ENCODE measurements at places on chromosomes 4 and X.
A peak's percentile ranks its signal among the peaks of the same experiment; 100 is the strongest.

DNA sequence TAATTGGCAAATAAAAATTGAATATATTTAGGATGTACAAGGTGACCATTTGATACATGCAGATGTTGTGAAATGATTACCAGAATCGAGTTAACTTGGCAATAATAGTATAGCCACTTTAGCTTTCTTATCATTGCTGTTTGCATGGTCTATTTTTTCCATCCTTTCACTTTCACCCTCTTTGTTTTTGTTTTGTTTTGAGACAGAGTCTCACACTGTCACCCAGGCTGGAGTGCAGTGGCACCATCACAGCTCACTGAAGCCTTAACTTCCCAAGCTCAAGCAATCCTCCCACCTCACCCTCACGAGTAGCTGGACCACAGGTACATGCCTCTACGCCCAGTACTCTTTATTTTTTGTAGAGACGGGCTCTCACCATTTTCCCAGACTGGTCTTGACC, 218.6 kb upstream of the ADGRL3 start:
- DNase-seq: no peak

GRCh38 chrX:10533696-10534365, 86.6 kb downstream of the MID1 start:
- no peak for DNase-seq

DNA sequence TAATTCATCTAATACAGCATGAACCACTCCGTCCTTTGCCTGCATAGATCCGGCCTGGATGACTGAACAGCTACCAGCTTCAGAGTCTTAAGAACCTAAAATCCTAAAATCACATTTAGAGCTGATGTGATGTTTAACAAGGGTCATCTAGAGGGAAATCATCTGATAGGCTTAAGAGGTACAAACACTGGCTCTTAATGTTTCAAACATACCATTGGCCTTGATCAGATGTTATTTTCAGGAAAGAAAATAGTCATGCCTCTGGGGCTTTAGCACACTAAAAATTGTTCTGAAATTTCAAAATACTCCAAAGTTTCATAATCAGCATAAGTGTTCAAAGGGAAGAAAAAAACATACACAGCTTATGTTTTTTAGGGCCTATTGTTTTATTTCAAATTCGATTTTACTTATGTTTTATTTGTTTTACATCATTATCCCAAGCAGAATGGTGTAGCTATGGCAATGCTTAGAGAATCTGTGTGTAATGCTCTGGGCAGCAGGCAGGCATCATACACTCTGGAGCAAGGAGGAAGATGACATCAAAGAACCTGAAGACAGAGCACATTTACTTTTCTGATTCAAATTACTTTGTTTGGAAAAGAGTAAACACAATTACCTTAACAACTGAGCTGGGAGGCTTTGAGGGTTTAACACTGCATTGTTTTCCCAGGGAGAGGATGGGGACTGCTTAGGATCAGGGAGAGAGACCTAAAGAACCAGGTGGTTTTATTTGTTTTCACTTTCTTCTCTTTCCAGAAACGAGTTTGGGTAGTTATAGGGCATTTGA, 25.3 kb upstream of the LEF1 start:
- DNase-seq: no peak

GRCh38 chr4:42594888-42595287, 62.0 kb downstream of the ATP8A1 start:
- DNase-seq: no peak

- DNase-seq: no peak
These were observed 24.7 kb upstream of the PBDC1 start for GRCh38 chrX:76148041-76148665.

DNA sequence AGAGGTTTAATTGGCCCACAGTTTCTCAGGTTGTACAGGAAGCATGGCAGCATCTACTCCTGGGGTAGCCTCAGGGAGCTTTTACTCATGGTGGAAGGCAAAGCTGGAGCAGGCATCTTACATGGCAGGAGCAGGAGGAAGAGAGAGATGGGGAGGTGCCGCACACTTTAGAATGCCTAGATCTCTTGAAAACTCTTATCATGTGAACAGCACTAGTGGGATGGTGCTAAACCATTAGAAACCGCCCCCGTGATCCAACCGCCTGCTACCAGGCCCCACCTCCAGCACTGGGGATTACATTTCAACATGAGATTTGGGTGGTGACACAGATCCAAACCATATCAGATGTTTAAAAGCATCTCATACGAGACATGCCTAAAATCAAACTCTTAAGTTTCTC, 41.6 kb upstream of the SCOC start:
- no peak for DNase-seq

DNA sequence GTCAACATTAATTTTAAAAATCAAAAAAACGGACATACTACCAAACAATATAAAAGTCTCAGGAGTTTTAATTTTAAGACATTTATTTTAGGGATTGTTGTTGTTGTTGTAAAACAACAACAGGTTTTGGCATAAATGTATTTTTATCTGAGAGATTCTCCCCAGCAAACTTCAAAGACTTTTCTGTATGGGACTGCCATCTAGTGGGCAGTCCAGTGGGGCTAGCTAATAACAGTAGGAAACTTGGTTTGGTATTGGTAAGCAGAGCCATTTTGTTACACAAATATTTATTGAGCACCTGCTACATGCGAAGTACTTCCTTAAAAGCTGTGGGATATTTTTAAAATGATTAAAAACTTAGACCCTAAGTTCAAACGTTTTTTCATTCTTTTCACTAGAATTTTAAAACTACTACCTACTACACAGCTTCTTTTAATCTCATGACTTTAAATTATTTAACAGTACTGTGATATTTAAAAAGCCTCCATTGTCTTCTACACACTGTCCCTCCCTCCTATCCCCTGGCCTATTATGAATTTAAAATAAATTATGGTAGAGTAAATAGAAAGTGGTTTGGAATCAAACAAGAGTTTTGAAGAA, 1028.4 kb upstream of the INTU start:
- no peak for DNase-seq

- DNase-seq: no peak
These were observed 543.4 kb upstream of the DIPK2B start for GRCh38 chrX:45743906-45744625.

DNA sequence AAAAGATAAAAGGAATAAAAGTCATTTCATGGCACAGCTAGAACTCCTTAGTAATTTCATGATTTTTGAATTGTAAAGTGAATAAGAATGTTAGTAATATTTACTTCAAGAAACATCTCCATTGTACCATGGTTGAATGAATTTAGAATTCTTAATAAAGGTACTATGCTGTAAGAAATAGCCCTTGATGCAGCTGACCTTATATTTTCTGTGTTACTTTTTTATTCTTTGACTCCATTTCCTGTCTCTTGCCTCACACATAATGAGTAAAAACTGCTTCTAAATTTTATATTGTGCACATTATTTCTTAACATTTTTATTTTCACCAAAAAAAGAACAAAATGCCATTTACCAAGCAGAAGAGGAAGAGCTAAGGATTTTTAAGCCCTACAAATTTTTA, 81.9 kb upstream of the PDHA2 start:
- DNase-seq: no peak

DNA sequence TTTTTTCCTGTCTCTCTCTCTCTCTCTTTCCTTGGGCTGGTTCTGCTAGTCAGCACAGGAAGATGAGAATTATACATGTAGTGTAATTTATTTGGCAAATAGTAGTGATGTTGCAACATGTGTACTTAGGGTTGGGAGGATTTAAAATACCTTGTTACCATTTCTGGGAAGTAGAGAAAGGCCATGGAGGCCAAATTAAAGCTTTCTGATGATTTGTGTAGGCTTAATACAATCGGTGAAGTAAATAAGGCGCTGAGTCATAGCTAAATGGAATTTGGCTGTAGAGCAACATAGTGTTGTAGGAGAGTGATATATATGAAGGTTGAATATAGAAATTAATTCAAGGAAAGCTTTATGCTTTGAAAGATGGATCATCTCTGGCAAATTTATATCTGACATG, 295.3 kb downstream of the GRID2 start:
- peak; percentile 72 for DNase-seq

DNA sequence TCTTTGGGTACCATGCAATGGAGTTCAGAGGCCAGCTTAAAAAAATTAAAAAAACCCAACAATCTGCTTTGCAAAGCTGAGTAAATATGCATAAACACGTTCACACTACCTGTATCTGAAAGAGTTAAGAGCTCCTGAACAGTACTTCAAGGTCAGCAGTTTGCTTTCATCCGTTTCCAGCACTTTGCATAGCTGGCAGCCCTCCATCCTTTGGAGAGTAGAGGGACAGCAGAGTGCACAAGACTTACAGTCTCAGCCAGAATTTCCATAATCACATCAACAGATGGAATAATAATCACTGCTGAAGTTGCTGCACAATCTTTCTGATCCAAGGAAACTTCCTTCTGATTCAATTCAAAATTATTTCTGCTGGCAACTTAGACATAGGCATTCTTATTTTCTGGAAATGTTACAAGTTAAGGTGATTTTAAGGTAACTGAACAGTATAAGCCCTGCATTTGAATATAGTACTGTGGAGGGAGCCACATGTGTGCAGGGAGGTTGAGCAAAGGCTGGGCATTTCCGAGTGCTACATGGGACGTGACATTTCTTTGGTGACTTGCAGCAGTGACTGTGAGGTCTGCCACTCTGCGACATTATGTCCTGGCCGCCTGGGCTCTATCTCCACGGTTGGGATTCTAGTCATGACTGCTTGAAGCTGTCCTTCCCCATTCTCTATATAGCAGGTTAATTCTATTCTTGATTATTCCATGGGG, 73.5 kb upstream of the EMCN start:
- DNase-seq: no peak

GRCh38 chrX:55008571-55009358, 8.6 kb downstream of the APEX2 start:
- DNase-seq: no peak

DNA sequence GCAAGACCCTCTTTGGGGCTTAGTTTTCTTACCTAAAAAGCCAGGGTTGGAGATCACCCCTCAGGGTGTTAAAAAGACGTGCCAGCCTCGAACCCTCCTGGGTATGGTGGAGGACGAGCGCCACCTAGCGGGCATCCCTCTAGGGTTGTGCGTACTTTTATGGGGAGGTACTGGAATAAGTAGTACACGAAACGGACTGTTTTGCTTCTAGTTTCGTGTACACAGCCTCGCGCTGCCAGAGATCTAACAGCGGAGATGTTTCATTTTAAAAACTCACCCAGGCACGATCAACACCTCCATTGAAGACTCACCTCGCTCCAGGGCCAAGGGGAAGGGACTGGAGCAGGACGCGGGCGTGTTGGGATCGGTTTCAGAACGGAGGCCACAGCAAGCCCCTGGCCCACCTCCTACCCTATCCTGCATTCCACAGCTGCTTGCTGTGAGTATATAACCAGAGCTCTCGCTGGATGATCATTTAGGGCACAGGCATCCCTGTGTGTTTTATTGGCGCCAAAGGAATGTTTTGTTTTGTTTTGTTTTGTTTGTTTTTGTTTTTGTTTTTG, 4.8 kb upstream of the NKX3-2 start:
- DNase-seq: peak; percentile 12

DNA sequence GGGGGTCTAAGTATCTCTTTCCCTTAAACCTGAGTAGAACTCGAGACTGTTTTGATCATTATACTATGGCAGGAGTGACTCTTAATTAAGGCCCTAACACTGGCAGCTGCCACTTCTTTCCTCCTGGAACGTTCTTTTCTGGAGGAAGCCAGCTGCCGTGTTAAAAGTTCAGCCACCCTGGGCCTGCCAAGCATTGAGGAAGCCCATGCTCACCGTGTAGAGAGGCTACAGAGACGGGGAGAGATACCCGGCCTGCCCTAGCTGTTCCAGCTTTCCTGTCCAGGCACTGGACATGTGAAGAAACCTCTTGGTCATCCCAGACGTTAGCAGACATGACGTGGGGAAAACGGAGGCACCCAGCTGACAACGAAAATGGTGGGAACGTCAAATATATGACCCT, 274.1 kb downstream of the ARHGAP10 start:
- DNase-seq: no peak

GRCh38 chr4:126734465-126734864, 898.3 kb upstream of the INTU start:
- no peak for DNase-seq

- DNase-seq: no peak
These were observed 55.9 kb downstream of the UGT2A3 start for GRCh38 chr4:68895561-68896198.

GRCh38 chrX:119036107-119037029, 36.4 kb upstream of the CT47C1 start:
- DNase-seq: no peak

DNA sequence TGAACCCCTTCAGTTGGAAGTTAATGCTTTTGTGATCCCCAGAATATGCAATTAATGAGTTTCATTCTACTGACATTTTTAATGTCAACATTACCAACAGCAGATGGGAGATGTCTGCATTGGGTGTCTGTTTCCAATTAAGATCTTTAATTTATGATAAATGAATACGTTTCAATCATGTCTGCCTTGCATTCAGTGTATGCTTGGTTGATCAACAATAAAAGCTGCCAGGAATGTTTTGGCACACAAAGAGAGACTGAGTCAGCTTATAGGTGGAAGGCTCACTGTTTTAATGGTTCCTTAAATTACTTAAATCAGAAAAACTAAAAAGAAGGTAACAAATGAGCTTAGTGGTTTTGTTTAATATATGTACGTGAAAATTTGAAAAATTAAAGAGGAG, 359.9 kb upstream of the CNKSR2 start:
- no peak for DNase-seq

DNA sequence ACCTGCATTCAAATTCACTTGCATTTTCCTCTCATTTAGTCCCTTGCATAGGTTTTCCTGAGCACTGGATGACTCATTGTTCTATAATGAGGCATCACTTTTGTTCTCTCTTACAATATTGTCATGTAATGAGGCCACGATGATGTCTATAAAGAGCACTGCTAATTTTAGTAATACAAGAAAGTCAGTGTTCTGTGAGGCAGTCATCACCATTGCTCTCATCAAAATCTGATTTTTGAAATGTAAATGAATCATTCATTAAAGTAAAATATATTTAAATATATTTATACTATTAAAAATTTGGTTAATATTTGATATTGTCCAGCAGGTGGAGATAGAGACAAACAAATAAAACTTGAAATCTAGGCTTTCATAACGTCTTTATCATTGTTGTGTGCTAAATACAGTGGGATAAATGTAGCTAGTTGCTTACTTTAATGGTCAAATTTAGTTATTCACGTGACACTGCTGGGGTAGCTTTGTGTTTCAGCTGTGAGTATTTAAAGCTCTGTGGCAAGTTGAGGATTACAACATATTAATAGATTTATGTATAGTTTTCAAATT, 15.4 kb downstream of the HMGB2 start:
- no peak for DNase-seq

GRCh38 chr4:5720157-5720850, 9.3 kb downstream of the EVC start:
- no peak for DNase-seq
